ENCODE measurements at places on chromosomes 7 and 10.

- no peak for DNase-seq
Measured at GRCh38 chr10:20620981-20621380, 276.1 kb downstream of the NEBL start.

DNA sequence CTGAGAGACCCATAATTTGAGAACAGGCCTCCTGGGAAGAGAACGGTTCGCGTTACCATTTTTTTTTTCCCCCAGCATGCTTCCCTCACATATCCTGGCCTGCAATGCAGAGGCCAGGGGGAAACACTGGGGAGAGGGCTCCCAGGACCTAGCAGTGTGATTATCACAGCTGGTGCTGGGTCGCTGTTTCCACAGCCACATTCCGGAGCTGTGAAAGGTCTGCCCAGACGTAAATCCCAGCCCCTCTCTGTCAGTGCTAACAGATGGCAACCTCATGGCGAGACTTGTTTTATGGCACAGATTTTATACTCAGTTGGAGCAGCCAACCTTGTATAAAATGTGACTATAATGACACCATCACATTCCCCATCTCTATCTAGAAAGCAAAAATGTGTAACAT, 150.5 kb downstream of the PLXDC2 start:
- DNase-seq: no peak

DNA sequence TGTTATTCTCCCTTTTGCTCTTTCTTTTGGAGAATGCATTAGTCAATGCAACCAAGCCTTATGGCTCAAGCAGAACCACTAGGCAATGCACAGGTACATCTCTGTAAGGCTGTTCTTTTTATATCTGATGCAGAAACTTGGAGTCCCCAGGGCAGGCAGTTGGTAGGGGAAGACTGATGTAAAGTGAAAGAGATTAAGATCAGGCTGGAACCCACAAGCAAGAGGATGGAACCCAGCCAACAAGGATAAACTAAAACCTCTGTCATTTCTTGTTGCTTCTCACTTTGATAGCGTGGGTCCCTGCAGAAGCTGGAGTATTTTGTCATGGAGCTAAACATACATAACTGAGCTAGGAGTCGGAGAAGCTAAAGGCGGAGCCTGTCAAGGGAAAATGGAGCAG, 142.9 kb downstream of the GPAM start:
- no peak for DNase-seq

GRCh38 chr10:124701435-124701834, 42.7 kb downstream of the FAM53B start:
- DNase-seq: no peak

GRCh38 chr10:112739592-112740353, 210.3 kb upstream of the TCF7L2 start:
- no peak for DNase-seq

DNA sequence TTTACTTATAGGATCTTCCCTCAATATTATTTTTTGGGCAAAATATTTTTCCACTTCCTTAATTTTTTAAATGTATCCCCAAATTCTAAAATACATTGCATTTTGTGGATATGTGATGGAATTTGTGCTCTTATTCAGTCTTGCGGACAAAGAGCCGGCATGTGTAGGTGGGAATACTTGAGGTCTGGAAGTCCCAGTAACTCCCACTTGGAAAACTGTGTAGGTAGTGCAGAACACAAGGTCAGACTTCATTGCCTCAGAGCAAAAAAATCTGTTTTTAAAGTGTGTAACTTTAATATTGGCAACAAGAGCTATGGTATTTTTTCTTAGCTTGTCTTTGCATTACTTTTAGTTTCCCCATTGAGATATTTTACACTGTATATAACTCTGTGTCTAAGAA, 68.5 kb upstream of the SEMA3A start:
- DNase-seq: no peak

GRCh38 chr7:116740755-116741462, 68.9 kb downstream of the MET start:
- DNase-seq: no peak

DNA sequence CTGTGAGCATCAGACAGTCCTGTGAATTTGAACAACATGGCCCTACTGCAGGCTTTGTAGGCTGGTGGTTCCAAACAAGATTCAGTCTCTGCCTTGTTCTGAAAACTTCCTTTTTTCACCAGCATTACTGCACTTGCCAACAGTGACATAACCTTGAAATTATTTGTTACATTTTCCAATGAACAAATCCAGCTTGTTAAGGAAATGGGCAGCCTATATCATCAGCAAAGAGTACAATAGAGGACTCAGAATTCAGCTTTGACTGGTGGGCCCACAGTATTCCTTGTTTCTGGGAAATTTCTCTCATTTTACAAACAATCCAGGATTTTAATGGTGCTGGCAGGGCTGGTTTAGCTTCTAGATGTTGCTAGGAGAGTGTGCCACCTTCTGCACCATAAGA, 703.7 kb upstream of the FZD8 start:
- no peak for DNase-seq

GRCh38 chr10:6198171-6198570, 4.6 kb upstream of the PFKFB3 start:
- no peak for DNase-seq

- DNase-seq: no peak
Measured at GRCh38 chr10:86191166-86191565, 175.4 kb downstream of the GRID1 start.

GRCh38 chr7:114051871-114052331, 133.1 kb upstream of the PPP1R3A start:
- no peak for DNase-seq

- DNase-seq: no peak
Measured at GRCh38 chr7:42617071-42617765, 294.7 kb downstream of the C7orf25 start.

DNA sequence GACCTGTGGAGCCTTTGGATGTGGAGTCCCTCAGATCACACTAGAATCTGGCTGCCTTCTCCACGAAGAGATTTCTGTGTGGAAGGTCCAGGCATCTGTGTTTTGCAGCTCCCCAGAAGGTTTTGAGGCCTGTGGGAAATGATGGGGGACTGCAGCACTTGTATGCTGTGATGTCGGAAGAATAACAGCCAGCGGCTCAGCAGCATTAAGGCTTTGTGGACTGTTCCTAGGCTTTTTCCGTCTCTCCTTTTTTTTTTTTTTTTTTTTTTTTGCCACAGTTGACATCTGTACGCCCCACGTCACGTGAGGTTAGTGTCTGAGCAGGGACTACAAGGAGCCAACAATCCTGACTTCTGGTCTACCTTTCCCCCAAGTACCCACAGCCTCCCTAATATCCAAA, 181.3 kb downstream of the PFKFB3 start:
- no peak for DNase-seq

GRCh38 chr10:64033711-64034110, 512.5 kb downstream of the REEP3 start:
- DNase-seq: no peak

DNA sequence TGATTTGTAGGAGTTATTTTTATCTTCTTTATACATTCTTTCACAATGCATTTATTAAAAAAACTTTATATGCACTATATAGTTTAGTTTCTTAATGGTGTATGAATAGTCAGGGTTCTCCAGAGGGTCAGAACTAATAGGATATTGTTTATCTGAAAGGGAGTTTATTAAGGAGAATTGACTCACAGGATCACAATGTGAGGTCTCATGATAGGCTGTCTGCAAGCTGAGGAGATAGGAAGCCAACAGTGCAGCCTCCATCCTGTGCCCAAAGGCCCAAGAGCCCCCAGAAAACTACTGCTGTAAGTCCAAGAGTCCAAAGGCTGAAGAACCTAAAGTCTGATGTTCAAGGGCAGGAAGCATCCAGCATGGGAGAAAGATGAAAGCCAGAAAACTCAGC, 192.8 kb upstream of the AHR start:
- DNase-seq: no peak

- no peak for DNase-seq
Measured at GRCh38 chr7:70923181-70923845, 208.6 kb upstream of the GALNT17 start.

DNA sequence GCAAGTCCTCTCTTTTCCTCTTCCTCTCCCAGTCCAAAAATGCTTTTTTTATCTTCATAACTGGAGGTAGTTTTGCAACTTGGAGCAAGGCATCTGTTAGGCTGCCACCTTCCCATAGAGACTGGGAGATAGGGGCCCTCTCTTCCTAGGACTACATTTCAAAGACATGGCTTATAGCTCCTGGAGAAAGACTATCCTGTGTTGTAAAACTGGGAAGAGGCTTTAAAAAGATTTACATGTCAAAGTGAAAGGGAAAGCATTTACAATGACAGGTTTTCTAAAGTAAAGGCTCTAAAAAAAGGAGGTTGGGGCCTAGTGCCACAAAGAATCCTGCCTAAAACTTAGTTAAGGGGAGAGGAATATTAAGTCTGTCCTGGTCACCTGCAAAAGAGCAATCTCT, 82.2 kb upstream of the SEMA3E start:
- no peak for DNase-seq

DNA sequence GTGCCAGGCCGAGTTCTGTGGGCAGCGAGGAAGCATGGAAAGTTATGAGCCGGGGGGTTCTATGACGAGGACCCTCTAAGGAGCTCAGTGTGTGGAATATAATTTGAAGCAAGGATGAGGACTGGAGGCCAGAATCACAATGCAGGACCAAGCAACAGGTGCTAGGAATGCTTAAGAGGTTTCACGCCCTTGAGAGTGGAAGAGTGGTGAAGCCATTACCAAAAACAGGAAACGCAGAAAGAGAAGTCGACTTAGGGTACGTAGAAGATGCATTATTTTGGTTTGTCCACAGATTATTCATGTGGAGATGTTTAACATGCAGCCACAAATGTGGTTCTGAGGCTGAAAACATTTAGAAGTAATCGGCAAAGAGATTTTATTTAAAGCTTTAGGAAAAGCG, 78.7 kb downstream of the PIP4K2A start:
- no peak for DNase-seq

- DNase-seq: no peak
Measured at GRCh38 chr7:67463983-67464382, 467.4 kb downstream of the TYW1 start.

- peak; percentile 22 for DNase-seq
Measured at GRCh38 chr10:103888113-103888841, 29.7 kb downstream of the STN1 start.

DNA sequence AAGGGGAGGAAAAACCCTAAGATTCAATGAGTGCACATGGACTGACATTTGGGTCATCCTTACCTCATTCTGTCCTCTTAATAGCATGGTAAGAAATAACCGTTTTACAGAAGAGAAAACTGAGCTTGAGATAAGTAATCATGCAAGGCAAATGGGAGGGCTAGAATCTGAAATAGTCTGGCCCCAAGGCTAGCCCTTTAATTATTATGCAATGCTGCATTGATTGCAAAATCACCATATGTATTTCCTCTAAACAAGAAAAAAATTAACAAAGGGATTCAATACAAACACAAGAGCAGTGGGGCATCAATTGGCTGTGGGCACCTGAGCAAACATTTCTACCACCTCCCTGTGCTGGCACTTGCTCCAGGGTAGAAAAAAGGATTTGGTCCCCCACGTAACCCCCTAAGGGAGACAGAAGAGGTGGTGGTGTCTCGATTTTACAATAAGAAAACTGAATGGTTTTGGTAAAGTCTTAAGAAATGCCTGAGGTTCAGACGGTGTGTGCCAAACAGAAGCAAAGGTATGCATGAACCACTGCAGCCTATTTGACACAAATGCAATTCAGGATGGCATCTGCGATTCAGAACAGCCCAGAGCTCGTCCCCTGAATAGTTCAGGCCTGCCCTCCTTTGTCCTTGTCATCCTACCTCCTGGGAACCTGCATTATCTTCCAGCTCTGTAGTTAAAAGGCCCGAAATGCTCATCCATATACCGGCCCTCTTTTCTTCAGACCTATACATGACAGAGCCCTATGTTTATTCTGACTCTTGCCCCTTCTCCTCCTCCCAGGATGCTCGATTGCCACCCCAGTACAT, 23.6 kb downstream of the PIP4K2A start:
- DNase-seq: no peak

GRCh38 chr7:31950091-31950755, 120.0 kb downstream of the PDE1C start:
- DNase-seq: no peak

DNA sequence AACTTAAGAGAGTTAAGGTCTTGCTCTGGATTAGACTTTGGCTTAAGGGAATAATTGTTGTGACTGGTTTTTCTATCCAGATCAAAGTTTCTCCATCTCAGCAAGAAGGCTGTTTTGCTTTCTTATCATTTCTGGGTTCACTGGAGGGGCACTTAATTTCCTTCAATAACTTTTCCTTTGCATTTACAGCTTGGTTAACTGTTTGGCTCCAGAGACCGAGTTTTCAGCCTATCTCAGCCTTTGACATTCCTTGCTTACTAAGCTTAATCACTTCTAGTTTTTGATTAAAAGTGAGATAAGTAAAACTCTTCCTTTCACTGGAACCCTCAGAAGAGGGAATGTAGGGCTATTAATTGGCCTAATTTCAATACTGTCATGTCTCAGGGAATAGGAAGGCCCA, 76.4 kb downstream of the LARP4B start:
- no peak for DNase-seq

DNA sequence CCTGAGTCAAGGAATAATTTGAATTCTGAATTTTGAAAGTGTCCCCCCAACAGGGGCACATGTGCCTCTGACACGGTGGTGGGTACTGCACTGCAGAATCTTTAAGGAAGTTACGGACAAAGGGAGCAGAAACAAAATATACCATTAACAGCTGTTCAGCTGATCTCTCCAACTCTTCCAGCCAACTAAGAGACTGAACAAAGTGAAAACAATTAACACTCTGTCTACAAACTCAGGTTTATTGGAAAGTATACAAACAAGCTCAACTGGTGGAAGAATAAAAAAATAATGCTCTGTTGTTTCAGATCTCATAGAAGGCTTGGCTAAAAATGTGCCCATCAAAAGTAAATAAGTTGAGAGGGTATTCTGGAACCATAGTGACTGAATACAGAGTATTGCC, 34.4 kb downstream of the ASB4 start:
- no peak for DNase-seq

- DNase-seq: no peak
Measured at GRCh38 chr7:52482076-52482475, 553.4 kb upstream of the POM121L12 start.

GRCh38 chr7:82501346-82501745, 57.8 kb upstream of the CACNA2D1 start:
- no peak for DNase-seq

All from stimulated activated naive CD8-positive, alpha-beta T cell treated with anti-CD3 and anti-CD28 coated beads, Interleukin-15, Interleukin-2, amounts not matched to agents 100 U/mL and 50 U/mL, for 24 hours (primary cell).